ENCODE measurements at places on chromosomes 4 and X. TPM values are rescaled to one million over a fixed set of nuclear protein-coding genes. Genes with fewer than 3 reads are reported as not detected.

DNA sequence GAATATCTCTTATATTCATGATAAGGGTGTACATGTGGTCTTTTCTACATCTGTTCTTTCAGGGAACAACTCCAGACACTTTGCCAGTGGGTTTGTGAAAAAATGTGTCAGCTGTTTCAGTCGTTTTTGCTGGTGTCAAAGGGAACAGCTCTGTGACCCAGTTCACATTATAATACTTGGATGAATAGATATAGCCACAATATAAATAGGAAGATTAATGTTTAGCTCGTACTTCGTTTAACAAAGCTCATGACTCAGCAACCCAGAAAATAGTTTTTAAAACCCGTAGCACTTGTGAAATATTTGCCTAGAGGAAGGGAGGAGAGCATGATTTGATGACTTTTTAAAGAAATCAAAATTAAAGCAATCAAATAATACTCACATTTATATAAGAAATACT is 7.9 kb downstream of the LIAS start:
- DNase-seq = no peak

The SLC25A4 gene
- 31.0 TPM for total RNA-seq

The TRPC5OS gene
- under 0.01 TPM for total RNA-seq

The GAGE2A gene
- not detected for total RNA-seq

GRCh38 chr4:86908251-86908657 is 16.0 kb upstream of the C4orf36 start:
- no peak for DNase-seq

- no peak for DNase-seq
Observed at GRCh38 chrX:134026565-134027311, 41.3 kb upstream of the GPC3 start.

- no peak for DNase-seq
Observed at GRCh38 chrX:118694638-118695037, 32.8 kb upstream of the IL13RA1 start.

DNA sequence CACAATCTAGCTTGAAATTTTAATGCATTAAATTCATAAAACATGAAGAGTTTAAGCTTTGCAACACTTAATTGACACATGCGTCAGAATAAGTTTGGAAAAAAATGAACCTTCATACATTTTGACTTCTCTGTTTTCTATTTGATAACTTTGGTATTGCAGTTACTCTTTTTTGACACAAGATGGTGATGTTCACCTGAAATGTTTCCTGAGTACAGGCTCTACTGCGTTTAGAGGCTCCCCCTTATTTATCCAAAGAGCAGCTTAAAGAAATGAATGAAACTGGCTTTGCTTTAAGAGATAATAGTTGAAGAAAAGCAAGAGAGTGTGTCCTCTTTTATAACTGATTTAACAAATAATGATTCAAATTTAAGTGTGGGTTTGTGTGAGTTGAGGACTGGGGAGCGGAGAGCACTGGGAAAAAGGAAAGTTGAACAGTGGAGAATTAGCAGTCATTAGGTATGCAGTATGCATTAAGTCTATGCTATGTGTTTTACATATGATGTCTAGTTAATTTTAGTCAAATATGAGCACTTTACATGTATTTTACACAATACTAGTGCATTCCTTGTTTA is 180.6 kb upstream of the NUDT6 start:
- DNase-seq = no peak

DNA sequence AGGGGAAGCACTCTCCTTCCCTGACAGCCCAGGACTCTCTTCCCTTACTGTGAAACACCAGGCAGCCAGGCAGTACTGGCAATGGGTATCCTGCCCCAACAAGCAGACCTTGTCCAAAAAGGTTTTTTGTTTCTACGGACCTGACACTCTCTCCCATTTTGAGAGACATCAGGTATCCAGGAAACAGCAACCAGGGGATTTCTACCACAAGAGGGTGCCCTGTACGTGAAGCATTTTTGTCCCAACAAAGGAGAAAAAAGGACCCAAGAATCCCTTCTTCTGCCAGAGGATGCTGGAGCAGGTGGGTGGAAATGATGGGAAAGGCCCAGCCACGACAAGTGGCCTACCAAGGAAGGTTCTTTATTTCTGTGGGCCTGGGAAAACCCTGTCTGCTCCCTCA is 65.7 kb upstream of the FGF13 start:
- no peak for DNase-seq

All from occipital lobe (tissue), 3 donors.